ENCODE measurements at places on chromosomes 3 and 15.

DNA sequence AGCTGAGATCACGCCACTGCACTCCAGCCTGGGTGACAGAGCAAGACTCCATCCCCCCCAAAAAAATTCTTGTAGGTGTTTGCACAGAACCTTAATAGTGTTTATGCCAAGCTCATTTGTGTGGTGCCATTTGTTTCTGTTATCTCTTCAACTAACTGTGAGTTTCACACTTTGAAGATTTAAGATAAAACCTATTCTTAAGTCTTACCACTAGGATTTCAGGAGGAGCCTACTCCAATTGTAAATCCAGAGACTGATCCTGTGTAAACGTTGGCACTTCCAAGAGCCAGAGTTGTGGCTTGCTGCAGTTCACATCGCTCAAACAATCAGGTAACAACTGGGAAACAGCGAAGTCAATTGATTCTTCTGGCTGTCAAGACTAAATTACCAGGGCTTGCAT, 242.4 kb upstream of the SATB1 start:
- peaks cover 3% of the 10 kb centered on the region for H3K4me1 ChIP-seq
- no peak for DNase-seq
- no peaks in the 10 kb centered on the region for H3K36me3 ChIP-seq
- H3K27me3 ChIP-seq: no peaks in the 10 kb centered on the region
- H3K4me3 ChIP-seq: no peak overlapping the region

DNA sequence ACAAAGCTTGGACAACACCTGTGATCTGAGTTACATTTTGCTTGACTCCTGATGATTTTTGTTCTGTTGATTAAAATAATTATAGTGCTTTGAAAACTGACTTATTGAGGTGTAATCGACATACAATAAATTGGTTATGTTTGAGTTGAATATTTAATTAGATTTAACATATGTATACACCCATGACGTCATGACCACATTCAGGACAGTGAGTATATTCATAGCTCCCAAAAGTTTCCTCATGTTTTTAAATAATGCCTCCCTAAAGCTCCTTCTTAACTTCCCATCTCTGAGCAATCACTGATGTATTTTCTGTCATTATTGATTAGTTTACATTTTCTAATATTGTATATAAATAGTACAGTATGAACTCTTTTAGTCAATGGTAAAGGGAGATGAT, 801.2 kb downstream of the PDCD6IP start:
- H3K4me1 ChIP-seq: no peaks in the 10 kb centered on the region
- no peaks in the 10 kb centered on the region for H3K36me3 ChIP-seq
- no peak overlapping the region for H3K27ac ChIP-seq
- no peak for DNase-seq

GRCh38 chr3:24480497-24480896, 14.2 kb downstream of the THRB start:
- H3K27me3 ChIP-seq: no peaks in the 10 kb centered on the region
- H3K27ac ChIP-seq: no peak overlapping the region
- DNase-seq: no peak
- H3K36me3 ChIP-seq: no peaks in the 10 kb centered on the region
- H3K4me3 ChIP-seq: no peak overlapping the region

- H3K4me3 ChIP-seq: no peak overlapping the region
- peaks cover 57% of the 10 kb centered on the region for H3K4me1 ChIP-seq
- no peaks in the 10 kb centered on the region for H3K27me3 ChIP-seq
- H3K27ac ChIP-seq: peak overlapping the region; percentile 1
Measured at GRCh38 chr15:63603516-63603915, 6.3 kb downstream of the FBXL22 start.

DNA sequence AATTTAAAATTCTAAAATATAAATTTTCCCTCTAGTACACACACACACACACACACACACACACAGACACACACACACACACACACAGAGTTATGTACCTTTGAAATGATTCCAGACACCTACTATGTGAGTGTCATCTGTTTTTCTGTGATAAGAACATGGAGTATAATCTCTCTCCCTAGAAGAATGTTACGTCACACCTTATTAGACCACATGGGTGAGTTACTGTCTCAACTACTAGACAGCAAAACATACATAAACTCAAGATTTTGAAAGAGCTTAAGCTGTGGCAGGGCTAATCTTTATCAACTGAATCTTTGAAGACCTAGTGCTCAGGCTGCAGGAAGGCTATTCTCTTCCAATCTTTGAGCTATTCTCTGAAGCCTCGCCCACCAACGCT, 385.9 kb upstream of the BCHE start:
- H3K4me1 ChIP-seq: no peaks in the 10 kb centered on the region
- no peaks in the 10 kb centered on the region for H3K36me3 ChIP-seq
- DNase-seq: no peak
- H3K27ac ChIP-seq: no peak overlapping the region
- no peaks in the 10 kb centered on the region for H3K27me3 ChIP-seq
- no peak overlapping the region for H3K4me3 ChIP-seq

DNA sequence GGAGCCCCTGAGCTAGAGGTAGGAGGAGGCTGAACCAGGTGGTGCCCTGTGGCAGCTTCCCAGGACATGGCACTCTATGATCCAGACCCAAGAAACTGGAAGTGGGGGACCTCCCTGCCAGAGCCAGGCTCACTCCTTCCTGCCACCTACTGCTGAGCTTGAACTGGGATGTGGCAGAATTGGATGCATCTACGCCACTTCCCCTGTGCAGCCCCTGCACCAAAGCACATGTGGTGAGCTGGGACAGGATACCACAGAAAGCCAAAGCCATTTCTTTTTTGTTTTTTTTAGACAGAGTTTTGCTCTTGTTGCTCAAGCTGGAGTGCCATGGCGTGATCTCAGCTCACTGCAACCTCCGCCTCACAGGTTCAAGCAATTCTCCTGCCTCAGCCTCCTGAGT, 518.0 kb upstream of the PPP2R3A start:
- no peaks in the 10 kb centered on the region for H3K27me3 ChIP-seq
- no peak overlapping the region for H3K4me3 ChIP-seq
- H3K4me1 ChIP-seq: peaks cover 21% of the 10 kb centered on the region
- DNase-seq: no peak

DNA sequence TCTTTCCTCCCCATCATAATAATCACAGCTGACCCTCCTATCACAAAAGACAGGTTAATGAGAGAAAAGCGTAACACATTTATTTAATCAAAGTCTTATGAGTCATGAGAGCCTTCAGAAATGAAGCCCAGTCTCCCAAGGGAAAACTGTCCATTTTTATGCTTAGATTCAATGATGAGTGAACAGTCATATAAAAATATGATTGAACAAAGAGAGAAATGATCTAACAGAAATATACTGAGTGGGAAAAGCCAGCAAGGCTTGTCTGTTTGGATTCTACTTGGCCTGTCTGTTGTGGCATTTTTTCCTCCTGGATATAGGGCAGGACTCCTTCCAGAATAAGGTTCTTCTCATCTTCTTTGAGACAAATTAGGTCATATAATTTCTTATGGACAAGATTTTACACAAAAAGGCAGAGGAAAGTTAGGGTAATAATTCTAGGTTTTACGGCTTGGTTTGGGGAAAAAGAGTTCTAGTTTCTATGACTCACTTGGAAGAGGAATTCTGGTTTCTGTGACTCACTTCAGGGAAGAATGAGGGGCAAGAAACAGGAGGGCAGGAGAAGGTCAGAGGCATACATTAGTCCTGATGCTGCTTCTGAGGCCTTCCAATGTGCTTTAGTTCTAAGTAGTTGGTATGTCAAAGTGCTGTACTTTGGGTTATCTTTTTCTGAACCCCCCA, 534.2 kb downstream of the ZIC1 start:
- no peak overlapping the region for H3K27ac ChIP-seq
- H3K36me3 ChIP-seq: no peaks in the 10 kb centered on the region
- no peaks in the 10 kb centered on the region for H3K4me1 ChIP-seq

DNA sequence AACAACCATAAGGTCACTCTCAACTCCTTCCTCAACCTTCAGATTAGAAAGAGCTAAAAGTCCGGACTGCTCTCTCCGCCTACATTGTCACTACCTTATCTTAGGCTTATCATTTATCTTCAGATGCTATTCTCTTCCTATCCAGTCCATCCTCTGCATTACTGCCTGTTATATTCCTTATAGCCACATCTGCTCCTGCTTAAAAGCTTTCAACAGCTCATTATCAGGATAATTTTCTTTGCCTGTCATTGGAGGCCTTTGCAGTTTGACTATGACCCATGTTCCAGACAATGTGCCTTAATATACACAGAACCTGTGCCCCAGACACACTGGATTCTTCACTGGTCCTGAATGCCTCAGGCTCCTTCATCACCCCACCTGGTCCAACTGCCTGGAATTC, 184.1 kb upstream of the SETMAR start:
- H3K36me3 ChIP-seq: no peaks in the 10 kb centered on the region
- H3K4me1 ChIP-seq: peaks cover 4% of the 10 kb centered on the region
- DNase-seq: no peak
- no peaks in the 10 kb centered on the region for H3K27me3 ChIP-seq
- H3K27ac ChIP-seq: no peak overlapping the region

- no peaks in the 10 kb centered on the region for H3K27me3 ChIP-seq
- no peak overlapping the region for H3K27ac ChIP-seq
- no peak for DNase-seq
- peaks cover 41% of the 10 kb centered on the region for H3K36me3 ChIP-seq
- no peak overlapping the region for H3K4me3 ChIP-seq
Measured at GRCh38 chr3:149832086-149832485, 19.1 kb downstream of the RNF13 start.

DNA sequence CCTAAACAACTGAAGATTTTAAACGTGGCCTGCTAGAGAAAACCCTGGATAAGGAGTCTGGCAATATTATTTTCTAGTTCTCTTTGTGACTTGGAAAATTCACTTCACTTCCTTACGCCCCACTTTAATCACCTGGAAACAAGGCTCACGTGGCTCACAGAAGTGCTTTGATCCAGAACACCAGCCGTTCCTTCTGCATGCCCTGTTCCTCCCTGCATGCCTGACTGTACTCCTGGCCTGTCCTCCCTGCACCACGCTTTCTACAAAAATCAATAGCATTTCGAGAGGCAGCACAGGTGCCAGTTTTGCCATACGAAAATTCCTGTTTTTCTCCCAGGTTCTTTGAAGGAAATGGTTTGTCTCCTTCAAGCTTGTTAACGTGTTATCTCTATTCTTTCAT, 474.2 kb upstream of the RGMA start:
- H3K4me3 ChIP-seq: no peak overlapping the region
- no peaks in the 10 kb centered on the region for H3K27me3 ChIP-seq
- H3K27ac ChIP-seq: no peak overlapping the region
- H3K36me3 ChIP-seq: no peaks in the 10 kb centered on the region

DNA sequence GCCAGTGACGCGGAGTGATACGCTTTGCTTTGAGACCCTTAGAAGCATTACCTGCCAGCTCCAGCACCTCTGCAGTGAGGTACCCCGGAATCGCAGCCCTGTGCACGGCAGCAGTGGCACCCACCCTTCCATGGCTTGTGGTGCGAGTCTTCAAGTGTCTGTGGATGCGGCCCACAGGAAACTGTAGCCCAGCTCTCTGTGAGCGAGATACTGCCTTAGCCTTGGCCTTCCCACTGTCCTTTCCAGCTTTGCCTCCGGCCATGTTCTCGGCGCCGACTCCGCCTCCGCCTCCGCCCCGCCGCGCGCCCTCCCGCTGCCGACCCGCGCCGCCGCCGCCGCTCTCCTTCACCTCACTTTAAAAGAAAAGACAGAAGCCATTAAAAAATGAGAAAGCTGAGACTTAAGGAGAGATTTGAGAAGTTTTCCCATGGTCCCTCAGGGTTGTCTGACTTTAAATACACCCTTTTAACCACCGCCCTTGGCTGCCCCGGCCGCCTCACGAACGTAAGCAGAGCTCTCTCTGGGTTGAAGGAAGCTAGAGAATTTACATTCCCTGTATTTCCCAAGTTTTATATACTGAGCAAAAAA, 78.5 kb upstream of the FAM174B start:
- no peak overlapping the region for H3K27ac ChIP-seq
- H3K36me3 ChIP-seq: no peaks in the 10 kb centered on the region
- peaks cover 11% of the 10 kb centered on the region for H3K27me3 ChIP-seq
- DNase-seq: no peak
- H3K4me1 ChIP-seq: no peaks in the 10 kb centered on the region
